ENCODE measurements at places on chromosomes 6 and 20. TPM values are rescaled to one million over a fixed set of nuclear protein-coding genes. Genes with fewer than 3 reads are reported as not detected.

DNA sequence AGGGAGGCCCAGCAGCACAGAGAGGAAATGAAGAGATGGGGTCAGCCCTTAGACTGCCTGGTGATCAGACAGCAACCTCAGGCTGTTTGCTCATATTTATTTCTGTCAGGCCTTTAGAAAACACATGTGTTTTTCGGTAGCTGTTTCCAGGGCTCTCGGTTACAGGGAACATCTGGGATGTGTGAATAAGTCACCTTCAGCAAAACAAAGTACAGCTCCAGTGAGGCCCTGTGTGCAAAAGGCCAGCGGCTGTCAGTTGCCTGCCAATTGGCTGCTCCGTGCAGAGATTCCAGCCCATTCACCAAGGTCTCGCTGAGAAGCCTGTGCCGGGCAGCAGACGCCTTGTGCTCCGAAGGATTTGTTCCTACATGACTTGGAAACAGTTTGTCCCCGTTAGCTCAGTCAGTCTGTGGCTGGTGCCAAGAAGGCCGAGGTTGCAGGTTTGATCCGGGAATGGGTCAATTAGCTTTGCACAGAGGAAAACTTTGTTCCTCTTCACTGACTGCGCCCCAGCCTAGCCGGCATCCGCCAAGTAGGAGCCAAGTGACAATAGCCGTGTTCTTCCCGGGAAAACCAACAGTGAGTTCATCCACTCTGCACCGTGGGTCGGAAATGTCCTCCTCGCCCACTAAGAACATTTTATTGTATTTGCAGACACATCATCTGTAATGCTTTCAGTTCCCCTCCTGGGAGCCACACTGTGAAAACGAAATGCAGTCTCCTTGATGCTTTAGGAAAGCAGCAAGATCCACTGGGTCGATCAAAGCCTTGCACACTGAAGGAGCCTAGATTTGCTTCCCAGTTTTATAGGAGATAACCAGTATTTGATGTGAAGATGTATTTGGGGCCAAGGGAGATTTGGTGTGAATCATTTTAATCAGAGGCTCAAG, 315.4 kb upstream of the CDYL start:
- DNase-seq, result no peak

- DNase-seq, result no peak
Observed at GRCh38 chr6:999552-999951, 306.6 kb upstream of the EXOC2 start.

Gene BRD2
- 57.6 TPM for total RNA-seq

Gene USP49
- 1.4 TPM for total RNA-seq

- no peak for DNase-seq
Observed at GRCh38 chr20:57508381-57508780, 16.6 kb downstream of the CTCFL start.

Measured in H4 (cell line).